Fibroblast of lung (primary cell): ENCODE measurements at places on chromosomes 3 and 15.

DNA sequence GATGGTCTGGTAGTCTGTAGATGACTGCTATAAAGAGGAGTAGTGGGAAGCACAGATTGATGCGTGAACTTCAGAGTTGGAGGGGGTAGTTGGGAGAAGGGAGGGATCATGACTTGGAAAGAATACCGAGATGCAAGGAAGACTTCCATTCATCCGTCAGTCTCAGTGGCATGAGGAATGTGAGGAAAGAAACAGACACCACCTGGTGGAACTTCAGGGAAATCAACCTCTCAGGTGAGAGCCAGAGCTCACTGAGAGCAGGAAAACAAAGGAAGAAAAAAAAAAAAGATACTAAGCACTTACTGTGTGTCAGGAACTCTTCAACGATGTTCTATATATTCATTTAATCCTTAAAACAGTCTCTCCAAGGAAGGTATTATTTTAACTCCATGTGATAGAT lies 172.4 kb downstream of the OXSM start:
- DNase-seq, result no peak

DNA sequence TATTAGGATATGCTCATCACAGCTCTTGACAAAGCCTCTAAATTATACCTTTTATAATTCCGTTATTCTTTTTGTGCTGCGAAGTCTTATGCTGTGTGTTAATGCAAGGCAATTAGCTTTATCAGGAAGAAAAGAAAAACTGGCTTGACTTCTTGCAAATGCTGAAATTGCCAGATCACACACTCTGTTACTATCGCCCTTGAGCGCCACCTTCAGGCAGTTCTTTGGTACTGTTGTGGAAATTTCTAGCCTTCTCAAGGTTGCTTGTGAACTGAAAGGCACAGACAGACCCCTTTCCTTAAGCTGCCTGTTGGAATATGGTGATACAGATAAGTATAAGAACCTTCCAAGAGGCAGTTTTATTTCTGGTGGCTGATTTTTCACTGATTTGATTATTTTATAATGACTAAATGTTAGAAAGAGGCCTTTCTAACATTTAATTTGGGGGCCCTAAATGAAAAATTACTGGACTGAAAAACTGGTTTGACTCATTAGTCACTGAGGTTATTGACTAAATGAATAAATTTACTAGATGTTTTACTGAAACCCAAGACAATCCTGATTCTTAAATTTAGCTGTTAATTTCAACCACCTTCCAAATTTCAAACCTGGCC lies 126.2 kb upstream of the RASGRP1 start:
- peak; percentile 51 for DNase-seq

DNA sequence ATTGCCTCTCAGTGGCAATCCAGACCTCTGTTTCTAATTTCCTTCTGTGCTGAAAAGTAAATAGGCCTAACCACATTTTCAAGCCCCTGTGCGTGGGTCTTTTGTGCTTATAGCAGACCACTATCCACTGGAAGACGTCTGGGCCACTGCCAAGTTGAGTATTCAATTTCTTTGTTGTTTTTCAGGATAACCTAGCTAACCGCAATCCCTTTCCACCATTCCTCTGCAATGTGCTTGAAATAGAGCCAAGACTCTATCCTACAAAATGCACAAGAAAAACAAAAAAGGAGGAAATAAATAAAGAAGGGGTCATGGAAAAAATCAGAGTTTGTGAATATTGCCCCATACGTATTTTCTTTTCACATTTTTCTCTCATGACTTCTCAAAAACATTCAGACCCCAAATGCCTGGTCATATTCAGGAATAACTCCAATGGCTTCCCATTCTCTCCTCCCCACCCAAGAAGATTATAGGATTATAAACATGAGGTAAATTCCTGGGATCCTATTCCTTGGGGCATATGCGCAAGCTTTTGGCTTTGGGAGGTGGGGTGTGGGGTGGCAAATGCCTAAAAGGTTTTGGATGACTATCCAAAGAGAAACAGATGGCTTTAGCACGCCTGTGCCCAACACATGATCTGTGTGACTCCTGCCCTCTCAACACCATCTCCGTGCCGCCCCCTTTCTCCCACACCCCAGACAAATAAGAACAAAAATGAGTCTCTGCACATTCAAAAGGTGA lies 217.9 kb upstream of the THBS1 start:
- DNase-seq, result peak; percentile 99

DNA sequence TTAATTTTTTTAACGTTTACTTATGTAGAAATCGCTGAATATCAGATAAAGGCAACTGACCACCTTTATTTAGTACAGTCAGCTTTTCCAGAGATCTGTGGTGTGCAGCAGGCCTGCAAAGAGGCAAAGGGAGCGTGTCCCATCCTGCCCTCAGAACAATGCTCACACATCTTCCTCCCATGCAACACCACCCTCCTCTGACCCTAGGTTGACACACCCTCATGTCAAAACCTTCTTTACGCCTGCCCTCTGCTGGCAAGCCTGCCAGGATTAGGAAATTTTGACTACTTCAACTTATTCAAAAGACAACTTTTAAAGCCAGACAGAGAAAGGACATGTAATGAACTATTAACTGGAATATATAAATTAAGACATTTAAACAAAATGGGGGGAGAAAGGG lies 513.7 kb downstream of the FOXP1 start:
- no peak for DNase-seq

DNA sequence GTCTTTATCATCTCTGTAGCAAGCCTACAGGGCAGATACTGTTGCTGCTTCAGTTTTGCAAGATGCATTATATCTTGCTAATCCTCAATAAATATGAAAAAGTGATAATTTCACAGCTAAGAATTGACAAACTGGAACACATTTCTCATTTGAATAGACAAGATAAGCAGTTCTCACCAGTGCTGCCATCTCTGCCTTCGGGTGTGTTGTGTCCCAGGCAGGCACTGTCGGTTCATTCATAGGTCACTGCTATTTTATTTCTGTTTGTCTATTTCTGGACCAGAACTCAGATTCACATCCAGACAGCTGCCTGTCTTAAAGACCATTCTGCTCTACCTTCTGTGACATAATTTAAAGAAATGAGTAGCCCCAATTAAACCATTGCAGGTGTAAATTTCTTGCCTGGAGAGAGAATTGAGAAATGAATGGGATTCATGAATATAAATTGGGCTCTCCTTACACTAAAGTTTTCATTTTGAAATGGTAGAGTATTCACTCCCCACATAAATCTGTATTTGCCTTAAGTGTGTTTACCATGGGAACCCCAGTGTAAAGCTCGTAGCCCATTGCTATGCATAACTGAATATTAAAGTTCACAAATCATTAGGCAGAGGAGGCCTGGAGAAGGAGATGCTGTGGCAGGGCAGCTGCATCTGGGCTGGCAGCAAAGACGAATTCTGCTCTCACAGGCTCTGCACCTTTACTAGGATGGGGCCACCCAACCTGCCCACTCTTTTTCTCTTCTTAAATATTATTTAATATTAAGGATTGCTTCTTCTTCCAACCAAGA lies 149.9 kb downstream of the ARPP21 start:
- no peak for DNase-seq

- DNase-seq, result peak; percentile 88
Measured at GRCh38 chr15:92020804-92021203, 167.3 kb downstream of the SLCO3A1 start.

DNA sequence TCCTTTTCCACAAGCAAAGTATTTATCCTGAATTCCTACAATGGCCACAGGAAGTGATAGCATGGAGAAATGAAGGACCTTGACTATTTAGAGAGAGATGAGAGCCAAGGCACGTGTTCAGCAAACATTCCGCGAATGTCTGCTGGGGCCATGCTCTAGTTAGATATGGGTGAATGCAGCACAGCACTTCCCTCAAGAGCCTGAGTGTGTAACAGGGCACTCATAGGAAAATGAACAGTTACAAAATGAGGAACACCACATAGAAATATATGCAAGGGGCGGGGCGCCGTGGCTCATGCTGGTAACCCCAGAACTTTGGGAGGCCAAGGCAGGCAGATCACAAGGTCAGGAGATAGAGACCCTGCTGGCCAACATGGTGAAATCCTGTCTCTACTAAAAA lies 406.9 kb downstream of the NR2F2 start:
- DNase-seq, result no peak

- DNase-seq, result no peak
Measured at GRCh38 chr3:126466886-126467610, 8.6 kb downstream of the ZXDC start.

DNA sequence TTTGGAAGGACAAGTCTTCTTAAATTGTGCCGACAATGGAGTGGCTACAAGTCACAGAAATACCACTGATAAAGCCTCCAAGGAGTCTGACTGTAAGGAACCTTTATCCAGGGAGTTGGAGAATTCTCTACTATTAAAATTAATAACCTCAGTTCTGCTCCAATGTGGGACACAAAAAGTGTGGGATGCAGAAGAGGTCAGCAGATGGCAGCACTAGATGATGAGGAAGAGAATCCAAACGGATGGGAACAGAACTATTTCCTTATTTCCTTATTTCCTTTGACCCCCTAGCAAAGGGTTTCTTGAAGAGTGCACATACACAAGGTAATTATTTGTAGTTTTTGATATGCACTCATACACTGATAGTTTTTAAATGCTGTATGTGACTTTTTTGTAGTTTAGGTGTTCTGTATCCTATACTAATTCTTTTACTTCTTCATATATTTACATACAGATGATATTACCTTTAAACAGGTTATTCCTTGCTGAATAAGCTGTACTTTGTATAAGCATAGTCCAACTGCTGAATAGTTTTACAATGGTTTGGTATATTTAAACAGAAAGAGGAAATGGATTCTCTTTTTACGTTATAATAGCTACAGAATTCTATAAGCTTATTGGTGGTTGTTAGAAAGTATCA lies 25.6 kb upstream of the NLGN1 start:
- peak; percentile 49 for DNase-seq

GRCh38 chr15:94503293-94503692 lies 271.9 kb downstream of the MCTP2 start:
- no peak for DNase-seq

- DNase-seq, result no peak
Measured at GRCh38 chr15:31481142-31481541, 154.5 kb downstream of the KLF13 start.

- no peak for DNase-seq
Measured at GRCh38 chr3:133860519-133860918, 35.2 kb downstream of the RAB6B start.

DNA sequence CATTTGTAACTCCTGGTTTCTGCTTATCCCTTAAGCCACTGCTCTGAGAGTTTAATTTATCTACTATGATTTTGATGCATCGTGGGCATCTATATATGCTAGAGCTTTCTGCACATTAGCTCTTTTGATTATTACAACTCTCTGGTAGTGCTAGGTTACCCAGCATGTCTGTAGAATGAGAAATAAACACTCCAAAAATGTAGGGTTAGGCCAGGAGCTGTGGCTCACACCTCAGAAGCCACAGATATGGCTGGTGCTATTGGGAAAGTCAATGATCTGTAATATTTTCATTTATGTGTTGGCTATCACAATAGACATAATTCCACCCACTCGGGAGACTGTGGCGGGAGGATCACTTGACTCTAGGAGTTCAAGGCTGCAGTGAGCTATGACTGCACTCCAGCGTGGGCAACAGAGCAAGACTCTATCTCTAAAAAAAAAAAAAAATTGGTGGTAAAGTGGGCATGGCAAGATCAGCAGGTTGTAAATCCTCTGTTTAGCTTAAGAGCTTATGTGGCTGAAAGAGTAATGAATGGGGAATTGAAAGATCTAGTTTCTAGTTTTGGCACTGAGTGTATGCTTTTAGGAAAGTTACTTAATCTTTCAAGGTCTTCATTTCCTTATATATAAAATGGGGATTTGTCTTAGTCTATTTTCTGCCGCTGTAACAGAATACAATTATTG lies 6.3 kb downstream of the TIGIT start:
- no peak for DNase-seq
